ENCODE measurements at places on chromosomes 7 and 10. TPM values are rescaled to one million over a fixed set of nuclear protein-coding genes. Genes with fewer than 3 reads are reported as not detected.

Gene TFPI2
- not detected for polyA plus RNA-seq

Gene NKX1-2
- not detected for polyA plus RNA-seq

Gene XPNPEP1
- polyA plus RNA-seq: 71.7 TPM

Gene GSDME
- 0.10 TPM for polyA plus RNA-seq

Gene FOXI2
- polyA plus RNA-seq: not detected

Gene ZNF680
- polyA plus RNA-seq: 2.6 TPM

Gene CLRN3
- not detected for polyA plus RNA-seq

Gene FAM237B
- not detected for polyA plus RNA-seq

Gene PSMA2
- 278 TPM for polyA plus RNA-seq

Gene EMX2
- polyA plus RNA-seq: not detected

Gene STK17A
- 300 TPM for polyA plus RNA-seq

Gene ELMO1
- polyA plus RNA-seq: 65.9 TPM

Gene AGAP9
- not detected for polyA plus RNA-seq

Gene RASA4
- 6.1 TPM for polyA plus RNA-seq

Gene DNMBP
- 2.8 TPM for polyA plus RNA-seq

Gene RASSF4
- 45.6 TPM for polyA plus RNA-seq

Gene NUDT1
- polyA plus RNA-seq: 74.3 TPM

Gene THSD7A
- not detected for polyA plus RNA-seq

Gene GALNT17
- not detected for polyA plus RNA-seq

Gene PLPP4
- polyA plus RNA-seq: not detected

Gene TMEM229A
- polyA plus RNA-seq: not detected

Gene EPO
- polyA plus RNA-seq: not detected

Gene CTTNBP2
- not detected for polyA plus RNA-seq

Gene UNCX
- polyA plus RNA-seq: not detected

Gene RGS10
- polyA plus RNA-seq: 11.8 TPM

Gene GLI3
- polyA plus RNA-seq: not detected

Gene TMEM213
- polyA plus RNA-seq: 0.16 TPM

Gene FAM25G
- not detected for polyA plus RNA-seq

Gene CDK14
- not detected for polyA plus RNA-seq

Gene CFTR
- not detected for polyA plus RNA-seq
